ENCODE measurements at places on chromosomes 2 and 18.

DNA sequence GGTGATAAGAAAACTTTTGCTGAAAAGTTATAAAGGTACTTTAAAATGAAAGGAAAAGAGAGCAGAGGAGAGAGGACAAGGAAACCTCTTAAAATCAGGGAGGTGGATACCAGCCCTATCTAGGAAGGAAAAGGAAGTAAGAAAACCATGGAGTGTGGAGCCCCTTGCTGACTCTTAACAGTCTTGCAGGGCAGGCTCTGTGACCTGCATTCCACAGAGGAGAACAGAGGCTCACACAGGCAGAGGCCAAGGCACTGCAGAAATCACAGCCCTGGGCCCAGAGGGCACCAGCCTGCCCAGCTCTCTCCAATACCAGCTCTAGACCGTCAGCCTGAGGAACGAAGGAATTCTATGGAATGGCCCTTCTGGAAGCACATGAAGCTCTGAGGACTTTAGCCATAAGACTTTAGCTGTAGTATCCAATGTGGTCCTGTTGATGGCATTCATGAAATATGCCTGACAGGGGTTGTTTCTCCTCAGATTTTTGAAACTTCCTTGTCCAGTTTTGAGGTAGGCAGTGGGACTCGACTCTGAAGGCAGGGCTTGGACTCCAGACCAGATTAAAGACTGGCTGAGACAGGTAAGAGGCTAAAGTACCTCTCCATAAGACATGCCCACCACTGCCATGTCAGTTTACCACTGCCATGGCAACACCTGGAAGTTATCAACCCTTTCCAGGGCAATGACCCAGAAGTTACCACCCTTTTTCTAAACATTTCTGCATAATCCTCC is 216.3 kb downstream of the ANAPC1 start:
- DNase-seq = no peak

- no peak for DNase-seq
These were observed 281.1 kb upstream of the RAB12 start for GRCh38 chr18:8328126-8328525.

DNA sequence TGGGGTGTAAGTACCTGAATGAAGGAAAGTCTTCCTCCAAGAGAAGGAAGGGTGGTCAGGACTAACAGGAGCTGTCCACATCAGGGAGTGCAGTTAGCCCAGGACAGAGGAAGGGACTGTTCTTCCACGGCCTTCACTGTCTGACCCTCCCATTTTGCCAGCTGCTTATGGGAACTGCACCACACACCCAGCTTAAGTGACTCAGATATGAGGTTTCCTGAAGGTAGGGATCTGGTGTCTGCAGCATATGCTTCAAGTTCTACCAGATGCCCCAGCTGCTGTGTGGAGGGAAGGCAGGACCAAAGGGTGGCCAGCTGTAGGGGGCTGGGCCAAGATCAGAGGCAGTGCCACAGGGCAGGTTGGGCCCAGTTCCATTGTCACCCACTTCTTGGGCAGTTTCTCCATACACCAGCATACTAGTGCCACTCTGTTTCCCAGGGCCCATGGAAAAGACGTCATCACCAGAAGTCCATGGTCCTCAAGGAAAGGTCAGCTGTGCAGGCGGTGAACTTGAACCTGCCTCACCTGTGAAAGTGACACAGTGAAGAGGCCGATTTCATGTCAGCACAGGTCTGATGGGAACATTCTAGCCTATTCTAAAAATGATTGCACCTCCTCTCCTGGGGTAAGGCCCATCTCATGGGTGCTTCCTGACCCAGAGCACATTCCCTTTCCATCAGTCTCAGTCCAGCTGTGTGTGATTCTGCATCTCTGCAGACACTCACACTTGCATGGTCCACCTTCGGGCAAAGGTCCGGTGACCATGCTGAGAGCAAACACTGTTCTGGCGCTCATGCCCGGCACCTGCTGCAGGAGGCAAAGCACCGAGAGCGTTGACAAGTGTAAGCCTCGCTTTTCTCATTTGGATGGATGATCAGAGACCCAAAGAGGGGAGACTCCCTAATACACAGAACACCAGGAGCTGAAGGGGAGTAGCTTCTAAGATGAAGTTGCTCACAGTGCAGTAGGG is 68.0 kb downstream of the ACAA2 start:
- no peak for DNase-seq

DNA sequence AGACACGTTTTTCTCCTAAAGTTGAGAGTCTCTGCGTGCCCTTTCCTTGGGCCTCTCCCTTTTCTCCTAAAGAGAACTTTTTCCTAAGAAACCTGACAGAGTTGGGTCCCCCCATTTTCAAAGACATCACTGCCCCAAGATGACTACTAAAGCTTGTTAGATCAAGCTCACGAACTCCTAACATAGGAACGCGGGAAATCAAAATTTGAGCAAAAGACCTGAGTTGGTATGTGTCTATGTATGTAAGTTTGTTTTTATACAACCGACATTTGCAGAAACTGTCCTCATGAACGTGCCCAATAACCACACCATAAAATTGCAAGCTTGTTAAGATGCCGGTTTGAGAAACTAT is 1.4 kb downstream of the HOXD13 start:
- no peak for DNase-seq

DNA sequence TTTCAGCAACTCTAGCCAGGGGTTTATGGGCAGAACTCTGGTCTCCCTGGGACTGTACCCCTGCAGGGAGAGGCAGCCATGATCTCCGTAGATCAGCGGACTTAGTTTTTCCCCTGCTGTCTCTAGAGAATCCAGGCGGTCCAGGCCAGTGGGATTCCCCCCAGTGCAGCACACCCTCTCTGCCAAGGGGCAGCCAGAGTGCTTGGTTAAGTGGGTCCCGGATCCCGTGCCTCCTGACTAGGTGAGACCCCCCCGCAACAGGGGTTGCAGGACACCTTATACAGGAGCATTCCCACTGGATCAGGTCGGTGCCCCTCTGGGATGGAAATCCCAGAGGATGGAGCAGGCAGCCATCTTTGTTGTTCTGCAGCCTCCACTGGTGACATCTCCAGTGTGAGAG is 33.0 kb downstream of the WDPCP start:
- DNase-seq = no peak

- no peak for DNase-seq
These were observed 249.9 kb upstream of the THUMPD2 start for GRCh38 chr2:40028792-40029488.

DNA sequence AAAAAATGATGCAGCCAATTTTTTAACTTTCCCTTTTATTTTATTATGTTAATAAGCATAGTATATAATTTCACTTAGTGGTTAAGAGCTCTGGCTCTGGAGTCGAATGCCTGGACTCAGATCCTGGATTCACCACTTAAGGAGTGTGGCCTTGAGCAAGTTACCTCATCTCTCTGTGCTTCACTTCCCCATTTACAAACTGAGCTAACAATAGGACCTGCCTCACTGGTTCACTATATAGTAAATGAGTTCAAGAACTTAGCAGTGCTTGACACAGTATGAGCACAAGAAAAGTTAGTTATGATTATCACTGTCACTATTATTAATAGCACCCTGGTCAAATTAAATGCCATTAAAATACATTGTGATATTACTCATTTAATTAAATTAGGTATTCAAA is 30.6 kb downstream of the SCN3A start:
- no peak for DNase-seq

DNA sequence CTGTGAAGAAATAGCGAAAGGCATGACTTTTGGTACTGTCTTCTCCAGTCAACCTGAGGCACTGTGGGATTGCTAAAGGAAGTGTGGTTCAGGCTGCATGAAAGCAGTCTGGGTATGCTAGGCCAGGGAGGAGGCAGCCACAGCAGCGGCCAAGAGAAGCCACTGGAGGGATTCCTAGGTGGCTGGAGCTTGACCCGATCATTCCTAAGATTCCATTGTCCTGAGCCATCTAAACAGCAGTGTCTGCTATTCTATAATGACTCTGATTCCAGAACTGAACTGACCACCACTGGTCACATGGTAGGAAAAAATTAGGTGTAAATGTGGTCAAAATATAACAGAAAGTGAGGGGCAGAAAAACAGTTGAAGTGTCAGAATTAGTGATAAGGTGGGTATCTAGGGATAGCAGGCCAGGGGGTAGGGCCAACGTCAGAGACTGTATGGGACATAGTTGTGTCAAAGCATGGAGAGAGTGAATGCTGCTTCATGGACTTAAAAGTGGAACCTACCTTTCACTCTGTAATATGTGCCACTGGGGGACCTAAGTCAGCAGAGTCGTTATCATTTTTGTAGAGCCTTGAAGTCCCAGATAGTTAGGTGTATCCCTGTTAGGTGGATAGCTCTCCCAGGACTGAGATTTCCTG is 204.6 kb downstream of the CTNNA2 start:
- no peak for DNase-seq

DNA sequence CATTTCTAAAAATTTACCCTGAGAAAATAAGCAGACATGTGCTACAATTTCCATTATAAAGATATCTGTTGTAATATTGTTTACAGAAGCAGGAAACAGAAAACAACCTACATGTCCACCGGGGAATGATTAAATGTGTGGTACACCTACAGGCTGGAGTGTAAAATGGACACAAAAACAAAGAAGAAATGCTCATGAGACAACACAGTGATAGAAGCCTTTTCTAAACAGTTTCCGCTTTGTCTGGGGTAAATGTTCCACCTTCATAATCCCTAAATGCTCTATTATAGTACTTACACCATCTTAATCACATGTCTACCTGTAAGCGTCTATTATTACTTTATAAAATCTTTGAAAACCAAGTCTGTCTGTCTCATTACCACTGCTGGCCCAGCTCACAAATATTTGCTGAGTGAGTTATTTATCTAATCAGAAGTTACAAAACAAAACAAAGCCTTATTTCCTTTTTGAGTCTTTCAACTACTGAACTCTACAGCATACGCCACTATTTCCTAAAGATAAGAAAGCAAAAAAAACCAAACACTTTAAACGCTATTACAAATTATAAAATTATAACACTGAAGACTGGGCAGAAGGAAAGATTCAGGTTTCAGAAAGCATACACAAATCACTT is 95.3 kb downstream of the PIGN start:
- DNase-seq = no peak

GRCh38 chr2:32591669-32592463 is 36.0 kb upstream of the TTC27 start:
- no peak for DNase-seq

DNA sequence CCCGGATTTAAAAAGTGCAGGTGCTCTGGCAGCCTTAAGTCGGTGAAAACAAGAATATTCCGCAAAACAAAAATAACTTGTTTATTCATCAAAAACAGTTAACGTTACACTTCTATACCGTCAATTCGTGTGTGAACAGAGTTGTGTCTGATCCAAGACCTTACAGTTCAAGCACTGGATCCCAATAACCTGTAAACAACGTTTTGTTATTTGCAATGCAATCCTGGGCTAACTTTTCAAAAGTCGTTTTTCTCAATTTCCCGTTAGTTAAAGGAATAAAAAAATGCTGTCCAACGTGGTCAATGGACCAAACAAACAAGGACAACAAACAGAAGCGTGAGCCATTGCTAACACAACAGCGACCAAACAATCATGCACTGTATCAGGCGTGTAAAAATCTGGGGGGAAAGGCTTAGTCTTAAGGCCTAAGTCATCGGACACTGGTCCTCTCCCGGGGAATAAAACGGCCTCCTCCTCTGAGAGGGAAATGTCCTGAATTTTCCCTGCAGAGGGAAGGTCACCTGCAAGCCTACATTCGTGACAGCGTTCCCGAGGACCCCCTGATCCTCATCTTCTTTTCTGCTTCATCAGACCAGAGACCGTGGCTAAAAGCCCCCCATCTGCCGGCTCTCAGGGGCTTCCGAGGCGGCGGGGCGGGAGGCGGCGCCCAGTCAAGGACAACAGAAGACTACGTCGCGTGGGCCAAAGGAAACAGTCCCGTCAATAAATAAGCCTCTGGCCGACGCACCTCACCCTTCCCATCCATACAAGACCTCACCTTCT is 490 bp downstream of the NDUFS1 start:
- no peak for DNase-seq

- DNase-seq = no peak
These were observed 3.4 kb downstream of the INSIG2 start for GRCh38 chr2:118091631-118092030.

DNA sequence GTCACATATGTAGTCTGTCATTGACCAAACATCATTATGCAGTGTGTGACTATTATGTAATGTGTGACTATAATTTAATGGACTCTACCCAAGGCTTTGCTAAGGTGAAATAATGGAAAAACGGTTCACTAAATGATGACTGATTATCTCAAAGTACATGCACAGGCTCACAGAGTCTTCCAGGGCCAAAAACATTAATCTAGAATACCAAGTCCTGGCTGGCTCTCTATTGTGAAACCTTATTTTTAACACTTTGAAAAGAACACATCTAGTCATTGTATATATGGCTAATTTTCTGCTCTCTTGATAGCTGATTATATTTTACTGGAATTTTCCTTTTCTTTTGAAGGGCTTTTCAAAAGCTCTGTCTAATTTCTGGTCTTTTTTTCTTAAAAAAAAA is 102.9 kb upstream of the THUMPD2 start:
- no peak for DNase-seq

DNA sequence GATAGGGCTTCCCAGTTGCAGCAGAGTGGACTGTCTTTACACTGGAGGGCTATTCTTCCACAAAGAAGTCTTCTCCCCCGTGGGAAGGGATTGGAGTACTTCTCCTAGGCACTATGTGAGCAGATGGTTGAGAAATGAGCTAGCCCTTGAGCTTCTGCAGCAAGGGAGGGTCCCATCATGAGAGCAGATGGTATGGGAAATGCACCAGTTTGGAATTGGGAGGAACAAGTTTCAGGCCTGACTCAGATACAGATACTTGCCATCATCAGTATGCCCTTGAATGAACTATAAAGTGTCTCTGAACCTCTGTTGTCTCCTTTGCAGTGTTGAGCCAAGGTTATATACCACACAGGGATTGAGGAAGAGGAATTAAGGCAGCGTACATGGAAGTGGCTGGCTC is 757.4 kb downstream of the RNF144A start:
- DNase-seq = no peak

DNA sequence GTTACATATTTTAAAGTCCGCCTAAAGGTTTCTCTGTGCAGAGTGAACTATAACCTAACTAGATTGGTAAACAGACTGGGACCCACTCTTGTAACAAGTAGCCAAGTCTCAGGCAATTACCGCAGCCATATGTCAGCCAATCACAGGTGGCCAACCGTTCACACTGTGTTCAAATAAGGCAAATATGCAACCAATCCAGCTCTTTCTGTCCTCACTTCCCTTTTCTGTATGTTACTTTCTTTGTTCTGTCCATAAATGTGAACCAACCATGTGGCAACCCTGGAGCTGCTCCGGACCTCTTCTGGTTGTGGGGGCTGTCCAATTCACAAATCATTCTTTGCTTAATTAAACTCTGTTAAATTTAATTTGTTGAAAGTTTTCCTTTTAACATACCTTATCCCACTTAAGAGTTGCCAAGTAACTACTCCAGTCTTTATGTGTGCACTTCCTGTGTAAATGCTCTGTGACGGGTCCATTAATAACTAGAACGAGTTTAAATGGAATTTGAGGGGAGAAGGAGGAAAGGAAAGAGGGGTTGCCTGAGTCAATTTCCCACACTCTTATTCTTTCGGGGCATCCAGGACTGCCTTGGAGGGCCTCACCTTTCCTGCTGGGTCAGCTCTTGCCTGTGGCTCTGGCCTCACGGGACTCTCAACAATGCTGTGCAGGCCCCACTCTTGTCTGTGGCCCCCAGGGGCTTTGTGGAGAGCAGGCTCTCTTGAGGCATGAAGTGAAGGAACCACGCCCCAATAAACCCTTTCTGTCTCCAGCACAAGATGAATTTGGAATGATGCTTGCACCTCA is 6.6 kb upstream of the RPL37A start:
- DNase-seq = no peak

GRCh38 chr2:28317390-28317789 is 75.3 kb upstream of the FOSL2 start:
- no peak for DNase-seq

GRCh38 chr18:75264926-75265597 is 54.5 kb downstream of the TSHZ1 start:
- DNase-seq = no peak
